ENCODE measurements at places on chromosomes 7 and 10.

- DNase-seq, result peak; percentile 6
These were observed 131.9 kb upstream of the PCGF5 start for GRCh38 chr10:91088300-91089140.

GRCh38 chr10:61684894-61685507 is 22.3 kb downstream of the CABCOCO1 start:
- no peak for DNase-seq

- DNase-seq, result no peak
These were observed 910 bp downstream of the WIPF3 start for GRCh38 chr7:29806995-29807841.

GRCh38 chr7:134016223-134016941 is 110.8 kb upstream of the LRGUK start:
- DNase-seq, result peak; percentile 56

GRCh38 chr10:28906934-28907333 is 229.6 kb downstream of the BAMBI start:
- no peak for DNase-seq

DNA sequence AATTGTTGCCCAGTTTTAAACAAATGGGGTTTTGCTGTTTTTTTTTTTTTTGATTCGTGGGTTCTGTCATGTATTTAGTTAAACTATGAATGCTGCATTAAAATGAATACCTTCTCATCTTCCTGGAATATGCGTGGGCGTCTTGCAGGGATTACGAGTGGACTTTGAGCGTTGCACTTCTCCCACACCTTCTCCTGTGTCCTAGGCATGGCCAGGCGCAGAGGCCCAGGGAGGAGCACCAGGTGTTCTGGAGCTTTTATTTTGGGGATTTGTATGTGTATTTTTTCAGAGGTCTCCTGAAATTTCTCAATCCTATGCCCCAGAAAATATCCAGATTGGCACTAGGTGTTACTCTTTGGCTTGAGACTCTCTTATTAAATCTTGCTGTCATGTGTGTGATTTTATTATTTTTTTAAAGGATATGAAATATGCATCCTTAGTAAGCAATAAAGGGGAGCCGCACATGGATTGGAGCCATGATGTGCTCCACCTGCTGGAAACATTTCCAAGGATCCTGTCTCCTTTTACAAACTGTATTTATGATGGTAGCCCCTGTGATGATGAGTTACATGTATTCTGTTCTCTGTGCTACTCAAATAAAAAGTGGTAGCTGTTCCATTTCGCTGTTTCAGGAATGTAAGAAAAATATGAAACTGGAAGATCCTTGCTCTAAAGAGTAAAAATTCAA is 482.2 kb upstream of the KLF6 start:
- no peak for DNase-seq
